ENCODE measurements at places on chromosomes 3 and 15.

GRCh38 chr3:128068156-128068620 is 16.0 kb downstream of the SEC61A1 start:
- DNase-seq: peak; percentile 1

GRCh38 chr15:56058986-56059385 is 65.6 kb upstream of the NEDD4 start:
- no peak for DNase-seq

- DNase-seq: no peak
Measured at GRCh38 chr3:39108200-39108710, 775 bp downstream of the TTC21A start.

DNA sequence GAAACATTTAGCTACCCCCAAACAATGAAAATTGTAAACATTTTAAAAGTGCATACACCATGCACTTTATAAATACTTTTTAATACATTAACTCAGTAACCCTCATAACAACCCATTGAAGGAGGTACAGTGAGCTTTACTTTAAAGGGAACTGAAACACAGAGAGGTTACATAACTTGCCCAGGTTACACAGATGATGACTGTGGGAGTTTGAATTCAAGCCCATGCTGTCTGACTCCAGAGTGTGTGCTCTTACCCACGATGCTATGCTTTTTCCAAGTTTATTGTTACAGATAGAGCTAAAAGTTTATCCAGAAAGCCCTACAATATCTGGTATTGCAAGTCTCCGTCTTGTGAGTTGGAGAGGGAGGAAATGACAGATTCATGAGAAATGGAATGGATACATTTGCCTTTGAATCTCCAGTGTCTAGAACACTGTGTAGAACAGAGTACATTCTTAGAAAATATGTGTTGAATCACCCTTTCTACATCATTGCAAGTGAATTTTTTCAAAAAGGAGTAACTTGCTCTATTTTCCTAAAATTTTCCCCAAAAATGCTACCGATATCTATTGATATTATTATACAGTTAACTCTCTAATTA is 428.3 kb downstream of the NAALADL2 start:
- DNase-seq: no peak

DNA sequence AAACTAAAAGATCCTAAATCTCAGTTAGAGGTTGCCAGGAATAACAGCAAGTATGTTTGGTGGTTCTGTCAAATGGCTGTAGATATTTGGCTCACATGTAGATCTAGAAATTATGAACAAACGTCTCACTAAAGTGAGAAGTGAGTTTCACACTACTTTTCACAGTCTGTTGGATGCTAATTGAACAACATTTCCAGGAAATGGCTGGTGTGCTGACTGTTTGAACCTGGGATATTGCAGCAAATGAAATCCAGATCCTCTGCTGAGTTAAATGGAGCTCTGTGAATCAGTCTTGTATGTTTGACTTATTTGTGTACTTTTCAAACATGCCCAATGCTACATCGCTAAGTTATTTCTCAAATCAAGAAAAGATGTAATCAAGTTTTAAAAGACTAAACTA is 21.3 kb upstream of the RSL24D1 start:
- DNase-seq: no peak

DNA sequence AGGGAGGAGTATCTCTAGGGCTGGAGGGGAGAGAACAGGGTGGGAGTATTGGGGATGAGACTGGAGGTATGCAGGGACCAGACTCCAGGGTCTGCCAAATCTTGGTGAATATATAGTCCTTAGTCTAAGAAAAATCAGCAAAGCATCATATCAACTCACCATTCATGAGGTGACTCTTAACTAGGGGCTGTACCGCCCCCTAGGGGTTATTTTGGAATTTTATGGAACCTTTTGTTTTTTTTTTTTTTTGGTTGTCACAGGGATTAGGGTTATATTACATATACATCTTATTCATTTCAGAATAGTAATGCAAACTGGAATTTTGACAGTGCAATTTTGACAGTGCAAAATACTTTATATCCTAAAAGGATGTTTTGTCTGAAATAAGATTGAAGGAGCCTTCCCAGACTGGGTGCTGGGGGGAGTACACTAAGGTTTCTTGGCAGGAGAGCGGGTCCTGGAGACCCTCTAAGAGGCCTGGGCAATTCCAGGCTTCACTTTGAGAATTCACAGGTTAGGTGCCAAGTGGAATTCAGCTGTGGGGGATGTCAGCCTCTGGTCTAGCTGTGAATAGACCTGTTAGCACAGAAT is 7.5 kb downstream of the CMTM7 start:
- DNase-seq: no peak

DNA sequence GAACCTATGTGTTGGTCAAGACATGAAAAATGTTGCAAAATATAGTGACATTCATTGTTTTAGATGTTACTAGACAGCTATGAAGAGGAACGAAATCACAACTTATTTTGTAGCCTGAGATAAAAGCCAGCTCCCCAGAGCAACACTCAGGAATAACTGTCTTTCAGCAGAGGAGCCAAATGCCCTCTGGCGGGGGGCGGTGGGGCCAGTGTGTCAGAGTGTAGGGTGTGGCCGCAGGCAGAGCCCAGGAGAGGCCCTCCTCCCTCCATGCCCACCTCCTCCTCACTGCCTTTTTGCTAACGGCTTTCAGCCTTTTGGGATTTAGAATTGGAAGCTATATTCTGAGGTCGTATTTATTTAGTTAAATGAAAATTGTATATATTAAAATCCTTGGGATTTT is 16.9 kb downstream of the APOD start:
- DNase-seq: no peak

DNA sequence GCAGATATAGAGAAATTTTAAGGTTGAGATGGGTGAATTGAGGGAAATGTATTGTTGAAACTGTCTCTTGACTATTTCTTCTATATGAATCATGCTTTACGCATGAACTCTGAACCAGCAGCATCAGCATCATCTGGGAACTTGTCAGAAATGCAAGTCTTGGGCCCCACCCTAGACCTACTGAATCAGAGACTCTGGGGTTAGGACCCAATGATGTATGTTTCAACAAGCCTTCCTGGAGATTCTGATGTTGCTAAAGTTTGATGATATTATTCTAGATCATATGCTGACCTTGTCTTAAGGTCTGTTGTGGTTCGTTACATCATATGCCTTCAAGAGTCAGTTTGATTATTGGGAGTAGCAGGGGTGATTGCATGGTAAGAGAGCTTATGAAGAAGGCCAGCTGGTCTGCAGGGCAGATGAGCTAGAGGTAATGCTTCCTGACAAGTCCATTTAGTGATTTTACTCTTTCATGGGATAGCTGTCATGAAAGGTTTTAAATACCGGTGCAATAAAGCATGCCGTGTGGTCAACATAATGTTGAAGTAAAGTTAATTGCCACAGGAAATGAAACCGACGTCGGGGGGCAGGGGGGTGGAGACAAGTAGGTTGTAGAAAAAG is 152.4 kb upstream of the MRPL3 start:
- no peak for DNase-seq

DNA sequence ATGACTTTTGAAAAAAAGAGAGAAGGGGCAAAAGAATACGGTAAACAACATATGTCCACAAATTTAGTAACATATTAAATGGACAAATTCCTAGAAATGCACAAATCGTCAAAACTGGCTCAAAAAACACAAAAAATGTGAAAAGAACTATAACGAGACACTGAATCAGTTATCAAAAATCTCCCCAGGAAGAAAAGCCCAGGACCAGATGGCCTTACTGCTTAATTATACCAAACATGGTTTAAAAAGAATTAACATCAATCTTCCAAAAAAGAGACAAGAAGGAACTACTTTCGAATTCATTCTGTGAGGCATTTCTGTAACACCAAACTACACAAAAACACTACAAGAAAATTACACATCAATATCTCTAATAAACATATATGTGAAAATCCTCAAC is 117.4 kb downstream of the STAG1 start:
- no peak for DNase-seq

DNA sequence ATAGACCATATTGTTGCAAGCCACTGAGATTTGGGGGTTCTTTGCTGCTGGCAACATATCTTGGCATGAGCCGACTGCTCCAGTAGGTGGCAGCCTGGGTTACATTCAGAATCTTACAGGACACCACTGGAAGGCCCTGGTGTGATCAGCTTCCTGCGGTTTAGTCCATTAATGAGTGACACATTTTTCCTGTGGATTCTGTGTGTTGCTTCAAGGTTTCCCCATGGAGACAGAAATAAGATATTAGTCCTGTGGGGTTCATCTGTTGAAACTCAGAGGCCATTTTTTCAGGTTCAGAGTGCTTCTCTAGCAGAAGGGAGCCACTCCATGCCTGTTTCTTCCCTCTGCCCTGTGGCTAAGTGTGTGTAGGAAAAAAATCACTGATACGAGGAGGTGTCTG is 116.2 kb downstream of the MFSD1 start:
- peak; percentile 30 for DNase-seq

- no peak for DNase-seq
Measured at GRCh38 chr3:190522621-190523222, 8.8 kb downstream of the IL1RAP start.
